Occipital lobe (tissue), 3 donors: ENCODE measurements at places on chromosomes 5 and 9. TPM values are rescaled to one million over a fixed set of nuclear protein-coding genes. Genes with fewer than 3 reads are reported as not detected.

The ORM2 gene
- total RNA-seq, result not detected

The SPINK13 gene
- total RNA-seq, result not detected

The NXNL2 gene
- 0.78 TPM for total RNA-seq

The EPB41L4B gene
- total RNA-seq, result 3.7 TPM

The DAB2 gene
- 23.4 TPM for total RNA-seq

The PCDHA12 gene
- total RNA-seq, result 19.8 TPM

The OR2V2 gene
- total RNA-seq, result not detected

The CNTLN gene
- total RNA-seq, result 16.5 TPM

The C9 gene
- not detected for total RNA-seq

The CDKN2B-AS1 gene
- 0.62 TPM for total RNA-seq

The OR1Q1 gene
- total RNA-seq, result not detected

The GARNL3 gene
- 76.4 TPM for total RNA-seq

The SLC6A19 gene
- not detected for total RNA-seq

The IFNA2 gene
- not detected for total RNA-seq

The HTR1A gene
- total RNA-seq, result 18.2 TPM

The THBS4 gene
- total RNA-seq, result 2.2 TPM

The DPH7 gene
- 26.5 TPM for total RNA-seq

The FBN2 gene
- 8.6 TPM for total RNA-seq

The CNTRL gene
- 14.2 TPM for total RNA-seq

The CAVIN4 gene
- 12.9 TPM for total RNA-seq

The PDLIM4 gene
- total RNA-seq, result 3.1 TPM

The TMOD1 gene
- 22.8 TPM for total RNA-seq

The BTNL8 gene
- not detected for total RNA-seq

The TRIM36 gene
- total RNA-seq, result 98.4 TPM

The SARDH gene
- total RNA-seq, result 2.5 TPM

The TRIO gene
- total RNA-seq, result 381 TPM

The CCNI2 gene
- total RNA-seq, result 0.16 TPM

The SEMA4D gene
- total RNA-seq, result 12.0 TPM

The CCL28 gene
- 0.47 TPM for total RNA-seq

The RLN1 gene
- 0.62 TPM for total RNA-seq

The FASTKD3 gene
- 21.4 TPM for total RNA-seq

The PPP3R2 gene
- total RNA-seq, result not detected

The NPM1 gene
- 412 TPM for total RNA-seq

The LRRC19 gene
- not detected for total RNA-seq

The FAM81B gene
- total RNA-seq, result 0.62 TPM

The NME5 gene
- 9.4 TPM for total RNA-seq

The SPATA31E1 gene
- total RNA-seq, result not detected
